SW 1271 (cell line): ENCODE measurements at places on chromosomes 6 and 20.

- no peak for DNase-seq
Observed at GRCh38 chr6:170445971-170446370, 107.1 kb downstream of the PSMB1 start.

- no peak for DNase-seq
Observed at GRCh38 chr6:45006893-45007292, 321.2 kb upstream of the RUNX2 start.

DNA sequence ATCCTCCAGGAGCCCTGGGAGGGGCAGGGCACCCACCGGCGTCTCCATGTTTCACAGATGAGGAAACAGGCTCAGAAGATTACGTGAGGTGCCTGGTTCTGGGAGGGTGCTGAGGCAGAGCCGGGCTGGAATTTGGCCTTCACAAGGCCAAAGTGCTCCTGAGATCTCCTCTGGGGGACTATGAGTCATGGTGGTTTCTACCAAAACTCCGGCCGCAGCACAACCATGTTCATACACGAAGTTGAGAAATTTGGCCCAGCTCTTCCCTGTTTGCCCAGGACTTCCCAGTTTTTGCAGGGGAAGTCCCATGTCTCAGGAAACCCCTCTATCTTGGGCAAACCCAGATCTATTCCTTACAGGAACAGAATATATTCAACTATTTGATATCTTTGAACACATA is 172.9 kb upstream of the CDYL start:
- DNase-seq = no peak

DNA sequence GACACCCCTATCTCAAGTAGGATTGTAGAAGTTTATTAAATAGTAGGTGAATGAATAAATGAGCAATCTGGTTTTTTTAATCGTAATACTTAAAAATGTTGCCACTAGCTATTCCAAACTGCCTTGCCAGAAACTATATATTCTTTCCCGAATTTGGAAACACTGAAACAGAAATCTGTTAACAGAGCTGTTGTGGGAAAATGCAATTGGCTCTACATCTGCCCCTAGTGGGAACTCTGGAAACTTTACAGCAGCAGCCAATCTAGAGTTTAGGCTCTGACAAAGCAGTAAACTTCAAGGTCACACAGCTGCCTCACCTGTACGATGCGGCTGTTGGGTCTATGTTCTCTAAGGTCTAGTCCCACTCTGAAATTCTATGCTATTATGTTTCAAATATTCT is 41.7 kb downstream of the SYNE1 start:
- no peak for DNase-seq

GRCh38 chr6:167949121-167949684 is 48.3 kb upstream of the KIF25 start:
- no peak for DNase-seq
